ENCODE measurements at places on chromosomes 11 and 22. TPM values are rescaled to one million over a fixed set of nuclear protein-coding genes. Genes with fewer than 3 reads are reported as not detected.
A peak's percentile ranks its signal among the peaks of the same experiment; 100 is the strongest.

Gene SWAP70
- total RNA-seq = 28.2 TPM

Gene VWCE
- 1.7 TPM for total RNA-seq

Gene TEX12
- 0.17 TPM for total RNA-seq

Gene GRK3
- 1.3 TPM for total RNA-seq

Gene SCT
- total RNA-seq = not detected

Gene CCDC89
- total RNA-seq = 4.1 TPM

Gene TRIM51
- not detected for total RNA-seq

Gene POLR2F
- total RNA-seq = 31.9 TPM

Gene HBE1
- total RNA-seq = 0.33 TPM

- H3K4me1 ChIP-seq = no peaks in the 10 kb centered on the region
- no peak for DNase-seq
- H3K36me3 ChIP-seq = no peaks in the 10 kb centered on the region
- no peak overlapping the region for H3K4me3 ChIP-seq
- H3K27ac ChIP-seq = no peak overlapping the region
Measured at GRCh38 chr11:90124371-90124770, 10.1 kb upstream of the NAALAD2 start.

GRCh38 chr11:80362563-80363340, 921.9 kb upstream of the TENM4 start:
- H3K27ac ChIP-seq = no peak overlapping the region
- no peaks in the 10 kb centered on the region for H3K4me1 ChIP-seq
- no peaks in the 10 kb centered on the region for H3K27me3 ChIP-seq
- no peaks in the 10 kb centered on the region for H3K36me3 ChIP-seq
- peak; percentile 66 for DNase-seq
- no peak overlapping the region for H3K4me3 ChIP-seq

- peaks cover 2% of the 10 kb centered on the region for H3K4me1 ChIP-seq
- H3K4me3 ChIP-seq = no peak overlapping the region
- H3K36me3 ChIP-seq = no peaks in the 10 kb centered on the region
- DNase-seq = peak; percentile 82
Measured at GRCh38 chr22:38461414-38462081, 6.3 kb upstream of the KDELR3 start.

- H3K36me3 ChIP-seq = no peaks in the 10 kb centered on the region
- no peaks in the 10 kb centered on the region for H3K4me1 ChIP-seq
- H3K27me3 ChIP-seq = no peaks in the 10 kb centered on the region
- DNase-seq = peak; percentile 42
- H3K27ac ChIP-seq = no peak overlapping the region
Measured at GRCh38 chr11:11895672-11896071, 53.9 kb downstream of the USP47 start.

GRCh38 chr11:12053606-12054361, 45.4 kb upstream of the DKK3 start:
- H3K27ac ChIP-seq = peak overlapping the region; percentile 49
- H3K27me3 ChIP-seq = no peaks in the 10 kb centered on the region
- no peaks in the 10 kb centered on the region for H3K36me3 ChIP-seq
- no peak overlapping the region for H3K4me3 ChIP-seq
- no peak for DNase-seq

DNA sequence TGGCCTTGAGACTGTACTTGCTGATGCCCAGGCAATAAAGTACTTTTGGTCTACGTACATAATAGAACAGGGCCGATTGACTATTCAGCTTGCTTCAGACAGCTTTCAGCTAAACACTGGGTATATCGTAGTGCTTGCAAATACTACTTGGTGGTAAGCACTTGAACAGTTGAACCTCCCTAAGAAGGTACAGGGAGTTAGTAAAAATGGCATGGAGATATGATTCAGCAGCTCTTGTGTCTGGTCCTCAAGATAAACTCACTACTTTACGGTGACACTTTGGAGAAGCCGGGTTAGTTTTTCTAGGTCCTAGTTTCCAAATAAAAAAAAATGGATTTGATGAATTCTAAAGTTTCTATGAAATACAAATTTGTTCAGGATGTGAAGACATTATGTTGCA, 7.3 kb downstream of the CCDC117 start:
- peaks cover 3% of the 10 kb centered on the region for H3K4me1 ChIP-seq
- H3K27ac ChIP-seq = no peak overlapping the region
- DNase-seq = no peak
- H3K27me3 ChIP-seq = no peaks in the 10 kb centered on the region

- DNase-seq = no peak
- no peaks in the 10 kb centered on the region for H3K36me3 ChIP-seq
- no peak overlapping the region for H3K4me3 ChIP-seq
- no peak overlapping the region for H3K27ac ChIP-seq
- H3K4me1 ChIP-seq = peaks cover 2% of the 10 kb centered on the region
Measured at GRCh38 chr11:77208535-77208934, 80.5 kb downstream of the MYO7A start.

GRCh38 chr11:18065572-18065971, 19.5 kb upstream of the TPH1 start:
- no peaks in the 10 kb centered on the region for H3K36me3 ChIP-seq
- no peak for DNase-seq
- H3K4me1 ChIP-seq = no peaks in the 10 kb centered on the region
- H3K4me3 ChIP-seq = no peak overlapping the region

DNA sequence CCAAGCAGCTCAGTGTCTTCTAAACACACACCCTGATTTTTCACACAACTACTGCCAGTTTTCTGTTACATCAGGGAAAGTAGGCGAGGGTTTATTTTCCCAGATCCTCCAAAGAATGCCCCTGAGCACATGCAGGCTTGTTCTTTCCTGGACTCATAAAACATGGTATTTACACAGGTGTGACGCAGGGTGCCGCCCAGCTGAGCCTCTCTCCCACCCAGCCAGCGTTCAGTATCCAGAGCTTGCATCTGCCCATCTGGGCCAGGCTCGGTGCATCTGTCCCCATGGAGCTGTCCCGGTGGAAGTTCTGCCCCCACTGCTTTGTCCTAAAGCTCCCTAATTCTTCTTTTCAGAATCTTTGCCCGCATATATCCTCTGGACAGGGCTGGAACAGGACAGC, 44.8 kb upstream of the ISX start:
- H3K27me3 ChIP-seq = no peaks in the 10 kb centered on the region
- H3K4me1 ChIP-seq = no peaks in the 10 kb centered on the region
- no peak for DNase-seq
- no peaks in the 10 kb centered on the region for H3K36me3 ChIP-seq
- H3K27ac ChIP-seq = no peak overlapping the region

- no peak overlapping the region for H3K4me3 ChIP-seq
- no peak overlapping the region for H3K27ac ChIP-seq
- no peaks in the 10 kb centered on the region for H3K36me3 ChIP-seq
- DNase-seq = no peak
- H3K4me1 ChIP-seq = no peaks in the 10 kb centered on the region
Measured at GRCh38 chr11:59289356-59290181, 69.1 kb upstream of the OR5AN1 start.

Measured in fibroblast of lung (primary cell).